Activated T-helper 1 cell treated with anti-CD3 and anti-CD28 coated beads, Interleukin-2, amount 50 U/mL, for 16 hours (primary cell): ENCODE measurements at places on chromosomes 2 and 18.

DNA sequence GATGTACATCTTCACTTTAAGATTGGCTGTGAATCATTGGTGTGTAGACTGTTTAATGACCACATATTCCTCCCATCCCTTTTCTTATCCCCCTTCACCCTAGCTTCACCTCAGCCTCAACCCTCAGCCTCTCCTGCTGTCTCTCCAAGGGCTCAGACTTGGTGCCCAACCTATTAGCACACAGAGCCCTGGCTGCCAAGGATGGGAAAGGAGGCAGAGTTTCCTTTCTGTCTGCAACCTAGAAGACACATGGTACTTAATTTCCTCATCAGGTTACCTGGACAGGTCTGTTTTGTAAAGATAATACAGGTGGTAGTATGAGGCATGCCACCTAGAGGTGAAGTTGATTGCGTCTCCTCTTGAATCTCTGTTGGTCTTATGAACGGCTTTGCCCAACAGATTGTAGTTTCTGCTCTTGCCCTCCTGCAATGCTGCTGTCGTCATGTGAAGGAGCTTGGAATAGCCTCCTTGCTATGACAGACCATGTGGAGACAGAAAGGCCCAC is 44.5 kb upstream of the RMND5A start:
- no peak for DNase-seq

- no peak for DNase-seq
Observed at GRCh38 chr2:15084826-15085489, 452.4 kb downstream of the LRATD1 start.

DNA sequence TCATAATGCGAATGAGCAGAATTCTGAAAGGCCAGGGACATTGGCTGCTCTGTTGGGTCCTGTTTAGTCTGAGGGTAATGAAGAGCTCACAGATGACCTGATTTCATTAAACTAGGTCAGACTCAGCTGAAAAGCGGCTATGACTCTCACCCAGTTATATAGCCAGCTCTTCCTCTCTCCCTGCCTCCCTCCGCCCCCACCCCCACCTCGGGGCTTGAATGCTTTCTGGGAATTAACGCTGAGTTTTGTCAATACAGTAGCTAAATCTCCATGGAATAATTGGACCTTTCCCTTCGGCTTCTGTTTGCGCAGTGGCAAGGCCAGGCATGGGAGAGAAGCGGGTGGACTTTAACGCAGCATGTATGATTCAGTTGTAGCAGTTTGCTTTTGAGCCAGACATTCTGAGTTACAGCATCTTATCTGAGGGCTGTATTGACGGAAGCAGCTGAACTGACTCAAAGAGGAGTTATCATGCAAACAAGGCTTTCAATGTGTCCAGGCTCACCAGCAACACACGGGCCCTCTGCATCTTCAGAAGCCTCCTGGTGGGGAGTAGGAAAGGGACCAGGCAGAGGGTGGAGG is 110.6 kb downstream of the MYCN start:
- no peak for DNase-seq

DNA sequence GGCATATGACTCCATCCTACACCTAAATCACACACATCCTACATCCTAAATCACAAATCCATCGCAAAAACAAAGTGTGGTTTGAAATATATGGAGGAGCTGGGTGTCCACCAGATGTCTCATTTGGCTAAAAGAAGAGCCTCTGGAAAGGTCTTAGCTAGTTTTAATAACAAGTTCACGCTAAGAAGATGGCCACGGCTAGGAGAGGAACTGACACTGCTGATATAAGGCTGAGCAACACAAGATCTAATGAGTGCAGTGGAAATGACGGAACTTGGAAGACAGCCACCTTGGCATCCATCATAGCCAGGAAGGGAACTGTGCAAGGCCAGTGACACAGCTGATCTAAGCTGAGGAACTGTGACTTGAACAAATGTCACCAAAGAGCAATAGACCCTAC is 60.0 kb upstream of the AGAP1 start:
- no peak for DNase-seq
